ENCODE measurements at places on chromosomes 6 and 20.

DNA sequence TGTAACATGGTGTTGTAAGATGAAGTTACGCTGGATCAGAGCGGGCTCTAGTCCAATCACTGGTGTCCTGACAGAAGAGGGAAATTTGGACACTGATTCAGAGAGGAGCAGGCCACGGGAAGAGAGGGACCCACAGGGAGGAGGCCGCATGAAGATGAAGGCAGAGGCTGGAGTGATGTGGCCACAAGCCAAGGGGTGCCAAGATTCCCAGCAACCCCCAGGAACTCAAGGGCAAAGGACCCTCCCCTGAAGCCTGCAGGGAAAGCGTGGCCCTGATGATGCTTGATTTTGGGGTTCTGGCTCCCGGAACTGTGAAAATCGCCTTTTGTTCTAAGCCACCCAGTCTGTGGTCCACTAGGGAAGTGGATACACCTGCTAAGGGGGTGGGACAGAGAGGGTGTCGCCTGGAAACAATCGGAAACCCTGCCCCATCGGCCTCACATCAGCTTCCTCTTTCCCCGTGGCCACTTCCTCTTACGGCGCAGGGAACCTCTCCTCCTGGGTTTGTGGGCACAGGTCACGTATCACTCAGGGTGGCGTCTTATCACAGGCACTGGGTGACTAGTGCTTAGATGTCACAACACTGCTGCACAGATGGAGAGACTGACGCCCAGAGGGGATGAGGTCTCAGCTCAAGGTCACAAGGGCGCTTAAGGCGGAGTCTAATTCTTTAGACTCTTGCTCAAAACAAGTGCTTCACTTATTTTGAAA lies 58.0 kb downstream of the SULF2 start:
- peak; percentile 43 for DNase-seq

DNA sequence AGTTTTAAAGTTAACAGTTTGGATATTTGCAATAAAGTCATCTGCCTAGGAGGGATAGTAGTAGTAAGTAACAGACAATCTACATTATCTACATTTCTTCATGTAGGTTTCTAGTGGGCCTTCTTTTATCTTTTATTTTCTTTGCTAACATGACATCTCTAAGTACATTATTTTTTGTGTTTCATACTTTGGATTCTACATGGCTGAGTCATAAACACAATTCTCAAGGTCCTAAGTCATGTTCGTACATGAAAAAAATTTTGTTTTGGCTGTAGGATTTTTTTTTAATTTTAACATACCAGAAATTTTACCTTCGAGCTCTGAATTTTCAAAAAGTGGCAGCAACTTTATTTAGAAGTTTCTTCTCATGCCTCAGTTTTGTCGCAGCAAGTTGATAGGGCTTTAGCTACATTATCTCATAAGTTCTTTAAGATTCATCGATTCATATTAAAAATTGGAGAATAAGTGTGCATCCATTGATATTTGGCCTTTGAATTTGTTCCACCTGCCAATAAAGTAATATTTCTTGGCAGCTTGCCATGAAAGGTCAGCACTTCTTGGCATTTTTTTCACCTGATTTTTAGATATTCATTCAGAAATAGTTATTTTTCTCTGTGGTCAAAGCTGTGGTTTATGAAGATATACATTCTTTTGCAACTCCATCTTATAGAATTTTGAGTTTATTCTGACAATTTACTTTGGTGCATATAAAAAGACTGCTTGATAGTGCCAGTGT lies 146.2 kb downstream of the GRIK2 start:
- DNase-seq = no peak

DNA sequence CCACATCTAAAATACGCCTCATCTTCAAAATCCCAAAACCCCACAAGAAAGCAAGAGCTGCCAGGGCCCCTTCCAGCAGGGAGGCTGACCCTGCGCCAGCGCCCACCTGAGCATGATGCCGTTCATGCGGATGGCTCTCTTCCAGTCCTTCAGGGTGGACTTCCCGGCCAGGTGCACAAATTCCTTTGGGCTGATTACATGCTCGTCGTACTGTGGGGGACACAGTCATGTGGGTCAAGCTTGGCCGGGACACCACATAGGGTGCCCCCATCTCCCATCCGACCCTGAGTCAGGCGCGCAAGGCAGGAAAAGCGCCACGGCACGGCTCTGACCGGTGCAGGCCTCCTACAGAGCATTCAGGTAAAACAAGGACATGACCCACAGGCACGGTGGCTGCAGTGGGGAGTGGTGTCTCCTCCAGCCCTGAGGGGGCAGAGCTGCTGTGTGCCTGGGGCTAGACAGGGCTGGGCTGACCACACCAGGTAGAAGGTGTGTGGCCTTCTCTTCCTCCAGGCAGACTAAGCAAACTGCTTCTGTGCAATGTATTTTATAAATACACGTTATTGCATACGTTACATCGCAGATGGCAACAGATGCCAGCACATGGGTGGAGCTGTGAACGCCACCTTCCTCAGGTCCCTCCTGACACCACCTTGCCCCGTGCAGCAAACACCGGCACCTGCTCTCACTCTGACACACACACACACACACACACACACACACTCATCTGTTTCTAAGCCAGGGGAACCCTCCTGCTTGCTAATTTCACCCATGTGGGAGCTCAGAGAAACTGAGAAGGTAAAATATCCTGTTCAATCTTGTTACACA lies 23.8 kb upstream of the HELZ2 start:
- DNase-seq = no peak

- peak; percentile 43 for DNase-seq
These were observed 26.3 kb downstream of the ALDH5A1 start for GRCh38 chr6:24520929-24521546.

DNA sequence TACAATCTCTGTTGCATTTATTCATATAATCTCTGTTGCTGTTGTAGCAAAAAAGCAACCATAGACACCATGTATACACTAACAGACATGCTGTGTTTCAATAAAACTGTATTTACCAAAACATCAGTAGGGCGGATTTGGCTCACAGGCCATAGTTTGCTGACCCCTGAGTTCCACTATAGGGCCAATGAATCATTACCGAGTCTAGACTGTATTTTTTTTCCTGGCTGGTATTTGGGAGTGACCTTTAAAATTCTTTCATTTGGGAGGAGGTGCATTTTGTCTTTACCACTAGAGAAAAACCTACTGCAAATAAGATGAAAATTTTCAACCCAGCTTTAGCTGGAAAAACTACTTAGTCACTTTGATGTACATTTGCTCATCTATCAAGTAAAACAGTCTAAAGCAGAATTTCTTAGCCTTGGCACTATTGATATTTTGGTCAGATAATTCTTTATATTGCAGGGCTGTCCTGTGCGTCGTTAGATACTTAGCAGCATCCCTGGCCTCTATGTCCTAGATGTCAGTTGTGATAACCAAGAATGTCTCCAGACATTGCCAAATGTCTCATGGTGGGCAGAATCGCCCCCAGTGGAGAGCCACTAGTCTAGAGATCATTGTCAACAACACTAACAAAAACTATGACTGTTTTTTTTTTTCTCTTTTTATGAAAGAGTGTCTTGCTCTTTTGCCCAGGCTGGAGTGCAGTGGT lies 39.5 kb downstream of the DCBLD1 start:
- DNase-seq = no peak

GRCh38 chr20:21503345-21503744 lies 10.5 kb downstream of the NKX2-2 start:
- no peak for DNase-seq

GRCh38 chr6:137958811-137959565 lies 91.9 kb downstream of the TNFAIP3 start:
- DNase-seq = no peak

GRCh38 chr20:37521061-37521771 lies at the start of gene NNAT:
NNAT (plus strand) TSS chr20:37521250; CDS start chr20:37521332, 82 bp downstream.
- DNase-seq = no peak

DNA sequence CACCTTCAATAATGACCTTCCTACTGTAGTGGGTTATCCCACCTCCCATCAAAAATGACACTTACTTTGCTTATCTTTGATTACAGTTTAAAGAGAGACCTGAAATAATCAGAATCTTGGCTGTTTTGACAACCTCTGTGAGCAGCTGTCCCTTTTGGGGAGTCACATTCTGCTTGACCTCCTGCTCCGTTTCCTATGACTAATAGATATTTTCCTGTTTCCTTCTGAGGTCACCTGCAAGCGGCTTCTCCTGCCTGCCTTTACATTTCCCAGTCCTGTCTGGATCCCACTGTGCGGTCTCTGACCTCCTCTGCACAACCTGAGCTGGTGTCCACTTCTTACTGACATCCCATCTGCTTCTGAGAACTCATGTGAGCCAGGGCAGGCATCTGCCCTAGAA lies 54.2 kb downstream of the TRAM2 start:
- DNase-seq = no peak

GRCh38 chr6:122454673-122455072 lies 16.9 kb downstream of the SERINC1 start:
- no peak for DNase-seq

DNA sequence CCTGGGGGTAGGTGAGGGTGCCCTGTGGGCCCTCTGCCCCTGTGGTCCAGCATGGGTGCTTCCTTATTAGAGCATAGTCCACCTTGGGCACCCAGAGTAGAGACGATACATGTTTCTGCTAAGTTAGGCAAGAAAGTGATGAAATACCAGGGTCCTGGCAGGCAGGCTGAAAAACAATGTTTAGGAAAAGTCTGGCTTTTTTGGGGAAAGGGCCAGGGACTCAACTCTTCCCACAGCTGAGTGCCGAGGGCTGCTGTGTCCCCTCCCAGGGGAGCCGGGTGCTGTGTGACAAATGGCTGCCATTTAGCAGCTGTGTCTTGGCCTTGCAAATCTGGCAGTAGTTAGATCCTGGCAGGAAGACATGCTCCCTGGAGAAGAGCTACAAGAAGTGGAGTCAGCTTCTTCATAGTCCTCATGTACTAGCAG lies 61.5 kb downstream of the RREB1 start:
- DNase-seq = no peak

DNA sequence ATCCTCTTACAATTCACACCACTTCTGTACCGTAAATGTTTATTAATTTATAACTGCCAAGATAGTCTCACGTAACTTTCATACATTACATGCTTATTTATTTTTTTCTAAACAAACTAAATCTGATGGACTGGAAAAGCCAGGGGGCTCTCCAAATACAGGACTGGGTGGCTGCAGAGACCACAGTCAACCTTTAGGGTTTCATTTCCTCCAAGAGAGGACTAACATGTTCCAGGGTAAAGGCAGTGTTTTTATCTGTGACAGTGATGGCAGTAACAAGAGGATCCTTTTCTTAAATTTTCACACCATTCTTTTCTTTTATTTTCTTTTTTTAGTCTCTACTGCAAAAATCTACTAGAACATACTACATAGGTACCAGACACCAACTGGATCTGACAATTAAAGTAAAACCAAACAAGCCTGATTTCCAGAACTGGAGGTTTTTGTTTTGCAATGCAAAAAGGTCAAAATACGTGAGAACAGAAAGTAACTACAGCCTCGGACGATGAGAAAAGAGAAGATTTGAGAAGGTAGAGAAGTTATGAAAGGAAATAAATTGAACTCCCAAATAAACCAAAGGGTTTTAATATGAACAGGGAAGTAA lies 1.2 kb downstream of the LMBRD1 start:
- DNase-seq = no peak

- DNase-seq = no peak
These were observed 267.2 kb upstream of the SULF2 start for GRCh38 chr20:48052475-48052835.
